ENCODE measurements at places on chromosomes 1 and 21. TPM values are rescaled to one million over a fixed set of nuclear protein-coding genes. Genes with fewer than 3 reads are reported as not detected.

CACNA1S gene
- 5.9 TPM for total RNA-seq

DPT gene
- total RNA-seq: 54.1 TPM

IL10 gene
- total RNA-seq: not detected

TDRD5 gene
- 0.99 TPM for total RNA-seq

NT5C1A gene
- total RNA-seq: 2.8 TPM

TMEM79 gene
- total RNA-seq: 3.7 TPM

PGLYRP4 gene
- 0.27 TPM for total RNA-seq

ANGPTL3 gene
- total RNA-seq: 0.33 TPM

ITLN1 gene
- total RNA-seq: not detected

FCAMR gene
- total RNA-seq: not detected

FAM72D gene
- 0.66 TPM for total RNA-seq

HTR6 gene
- not detected for total RNA-seq

HSD3B2 gene
- not detected for total RNA-seq

RAD54L gene
- 2.1 TPM for total RNA-seq

EFNA4 gene
- 2.9 TPM for total RNA-seq

CCDC24 gene
- 4.3 TPM for total RNA-seq

AMY2A gene
- 0.44 TPM for total RNA-seq

OR2W3 gene
- 0.44 TPM for total RNA-seq

UMODL1 gene
- 0.16 TPM for total RNA-seq

CBR3 gene
- total RNA-seq: 3.0 TPM

CLIC6 gene
- 10.9 TPM for total RNA-seq

LAX1 gene
- total RNA-seq: 0.38 TPM

SELP gene
- total RNA-seq: 9.5 TPM

OR6K2 gene
- total RNA-seq: not detected

AK4 gene
- 16.9 TPM for total RNA-seq

LCE1F gene
- total RNA-seq: not detected

BGLAP gene
- 1.5 TPM for total RNA-seq

HES3 gene
- total RNA-seq: not detected

IFNLR1 gene
- 1.6 TPM for total RNA-seq

CRYAA gene
- total RNA-seq: 23.1 TPM

LY9 gene
- 0.71 TPM for total RNA-seq
